ENCODE measurements at places on chromosomes 12 and 14.

GRCh38 chr14:83923842-83924241, 1606.1 kb upstream of the FLRT2 start:
- no peak for DNase-seq

- DNase-seq: no peak
These were observed 447.4 kb downstream of the AEBP2 start for GRCh38 chr12:19886639-19887064.

DNA sequence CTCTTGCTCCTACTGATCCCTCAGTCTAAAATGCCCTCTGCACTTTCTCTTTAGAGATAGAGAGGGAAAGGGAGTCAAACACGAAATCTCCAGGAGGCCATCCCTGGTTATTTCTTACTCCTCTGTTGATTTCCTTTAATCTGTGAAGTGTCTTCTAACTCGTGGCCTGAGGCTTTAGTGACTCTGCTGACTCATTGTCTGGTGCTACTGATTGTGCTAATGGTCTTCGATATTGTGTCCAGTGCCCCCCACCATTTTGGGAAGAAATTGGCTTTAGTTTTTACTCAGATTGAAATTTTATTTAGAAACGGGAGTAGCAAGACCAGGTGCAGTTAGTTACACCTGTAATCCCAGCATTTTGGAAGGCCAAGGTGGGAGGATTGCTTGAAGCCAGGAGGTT, 839 bp downstream of the CLEC9A start:
- DNase-seq: no peak

DNA sequence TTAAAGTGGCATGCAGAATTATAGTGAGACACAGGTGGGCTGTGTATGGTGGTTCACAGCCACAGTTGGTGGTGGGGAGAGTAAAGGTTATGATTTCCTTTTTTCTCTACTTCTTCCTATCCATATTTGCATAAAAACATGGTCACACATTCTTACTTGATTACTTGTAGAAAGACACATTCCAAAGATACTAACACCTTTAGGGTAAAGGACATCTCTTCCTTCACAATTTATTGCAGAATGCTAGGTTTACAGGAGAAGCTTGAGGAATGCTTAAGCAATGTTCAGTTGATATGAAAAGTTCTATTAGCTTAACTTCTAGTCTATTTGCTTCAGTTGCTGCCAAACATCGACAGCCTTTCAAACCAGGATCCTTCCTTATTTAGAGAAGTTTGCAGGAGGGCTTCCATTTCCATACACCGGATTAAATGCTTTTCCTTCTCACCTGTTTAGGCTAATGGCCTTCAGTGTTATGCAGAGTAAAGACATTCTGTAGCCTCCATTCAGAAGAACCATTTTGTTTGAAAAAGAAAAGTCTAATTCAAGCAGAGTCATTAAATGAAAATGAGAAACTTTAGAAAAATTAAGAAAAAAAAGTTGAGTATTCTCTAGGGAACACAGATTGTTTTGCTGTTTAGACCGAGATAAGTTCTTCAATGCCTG, 2.6 kb upstream of the PHC1 start:
- no peak for DNase-seq

DNA sequence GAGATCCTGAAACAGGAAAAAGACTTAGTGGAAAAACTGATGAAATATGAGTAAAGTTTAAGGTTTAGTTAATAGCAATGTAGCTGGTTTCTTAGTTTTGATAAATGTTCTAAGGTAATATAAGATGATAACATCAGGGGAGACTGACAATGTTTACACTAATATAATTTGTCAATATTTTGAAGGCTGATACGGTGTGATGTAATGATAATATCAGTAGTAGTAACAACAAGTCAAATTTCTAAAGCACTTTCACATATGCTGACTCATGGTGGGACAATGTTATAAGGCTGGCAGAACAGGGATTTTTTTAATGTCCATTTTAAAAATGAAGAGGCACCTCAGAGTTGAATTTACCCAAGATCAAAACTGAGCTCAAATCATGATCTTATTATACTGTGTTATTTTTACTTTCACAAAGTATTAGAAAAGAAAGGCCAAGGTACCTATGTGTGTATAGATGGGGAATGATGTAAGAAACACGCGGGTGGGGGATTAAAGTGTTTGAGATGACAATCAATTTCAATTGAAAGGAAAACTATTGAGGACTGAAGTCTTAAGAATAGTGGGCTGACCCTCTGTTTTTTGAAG, 2.4 kb upstream of the FLRT2 start:
- DNase-seq: no peak

DNA sequence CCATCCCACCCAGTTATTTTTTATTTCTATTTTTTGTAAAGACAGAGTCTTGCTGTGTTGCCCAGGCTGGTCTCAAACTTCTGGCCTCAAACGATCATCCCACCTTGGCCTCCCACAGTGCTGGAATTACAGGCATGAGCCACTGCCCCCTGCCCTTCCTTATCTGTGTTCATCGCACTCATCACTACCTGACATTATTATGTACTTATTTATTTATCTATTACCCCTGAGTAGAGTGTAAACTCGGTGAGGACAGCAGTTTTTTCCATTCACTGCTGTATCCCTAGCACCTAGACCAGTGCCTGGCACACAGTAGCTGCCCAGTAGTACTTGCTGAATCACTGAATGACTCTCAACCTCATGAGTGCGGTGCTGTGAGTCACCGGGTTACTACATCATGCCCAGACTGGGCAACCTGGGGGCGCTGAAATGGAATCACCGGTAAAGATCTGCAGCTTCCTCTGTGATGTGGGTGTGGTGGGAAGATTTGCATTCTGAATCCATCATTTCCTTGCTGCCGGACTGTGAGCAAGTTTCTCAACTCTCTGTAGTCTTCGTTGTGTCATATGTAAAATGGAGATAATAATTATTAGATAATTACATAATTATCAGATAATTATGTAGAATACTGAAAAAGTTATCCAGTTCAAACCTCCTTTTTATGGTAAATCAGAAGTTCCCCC, 81.9 kb upstream of the USP44 start:
- DNase-seq: no peak

DNA sequence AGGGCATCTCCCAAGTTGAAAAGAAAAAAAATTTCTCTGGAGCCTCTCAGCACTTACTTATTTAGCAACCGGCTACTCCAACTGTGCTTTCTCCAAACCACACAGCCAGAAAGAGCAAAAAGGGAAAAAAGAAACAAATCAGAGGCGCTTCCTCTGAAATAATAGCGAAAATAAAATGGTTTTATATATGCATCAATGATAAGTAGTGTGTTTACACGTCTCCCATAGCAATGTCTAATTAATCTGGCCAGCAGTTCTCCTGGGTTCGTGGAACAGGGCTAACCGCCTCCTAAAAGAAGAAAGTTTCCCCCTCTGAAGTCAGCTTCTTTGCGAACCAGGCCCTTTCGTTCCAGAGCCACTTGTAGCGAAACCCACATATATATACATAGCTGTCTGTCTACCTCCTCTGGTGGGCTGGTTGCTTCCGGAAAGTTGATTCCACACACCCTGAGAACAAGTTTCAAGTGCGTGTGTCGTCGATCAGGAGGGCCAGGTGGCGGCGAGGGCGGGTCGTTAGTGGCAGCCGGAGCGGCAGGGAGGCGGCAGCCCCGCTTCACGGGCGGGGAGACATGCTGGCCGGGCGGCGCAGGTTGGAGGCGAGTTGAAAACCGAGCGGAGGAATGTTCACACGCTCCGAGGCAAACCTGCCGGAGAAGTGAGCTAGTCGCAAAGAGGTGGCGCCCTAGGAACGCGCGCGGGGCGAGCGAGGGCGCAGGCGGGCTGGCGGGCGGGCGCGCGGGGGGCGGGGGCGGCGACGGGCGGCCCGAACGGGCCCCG, 2.7 kb downstream of the PTHLH start:
- peak; percentile 21 for DNase-seq

DNA sequence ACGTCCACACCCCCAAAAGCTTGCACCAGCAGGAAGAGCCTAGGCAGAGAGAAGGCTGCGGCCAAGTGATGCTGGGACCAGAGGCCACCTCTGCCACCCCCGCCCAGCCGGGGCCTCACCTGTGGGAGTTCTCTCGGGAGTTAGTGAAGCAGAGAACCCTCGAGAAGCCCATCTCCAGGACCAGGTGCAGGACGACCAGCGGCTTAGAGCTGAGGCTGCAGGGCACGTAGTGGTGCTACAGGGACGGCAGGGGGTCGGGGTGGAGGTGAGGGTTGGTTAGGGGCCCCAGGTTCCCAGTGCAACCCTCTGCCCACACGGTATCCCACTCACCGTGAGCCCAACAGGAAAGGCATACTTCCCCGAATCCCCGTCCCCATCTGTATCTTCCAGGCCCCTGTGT, 3.6 kb downstream of the DDX51 start:
- DNase-seq: no peak
